ENCODE measurements at places on chromosomes 4 and X.

DNA sequence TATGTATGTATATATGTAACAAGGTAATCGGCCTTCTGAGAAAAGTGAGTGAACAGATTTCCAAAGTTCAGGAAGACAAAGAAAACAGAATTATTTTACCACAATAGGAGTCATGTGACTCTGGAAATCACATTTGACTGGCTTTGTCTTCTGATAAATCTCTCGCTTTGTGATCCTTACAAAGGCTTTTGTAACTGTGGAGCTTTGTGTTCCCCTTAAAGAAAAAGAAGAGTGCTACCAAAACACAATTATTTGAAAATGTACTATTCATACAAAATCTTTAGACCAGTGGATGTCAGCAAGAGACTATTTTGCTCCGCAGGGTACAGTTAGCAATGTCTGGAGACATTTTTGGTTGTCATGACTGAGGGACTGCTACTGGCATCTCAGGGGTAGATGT, 238.8 kb downstream of the LDB2 start:
- no peak for DNase-seq

GRCh38 chrX:135087867-135088266, 32.5 kb downstream of the ETDB start:
- DNase-seq: no peak

GRCh38 chr4:68724426-68724825, 54.0 kb upstream of the UGT2B15 start:
- no peak for DNase-seq

DNA sequence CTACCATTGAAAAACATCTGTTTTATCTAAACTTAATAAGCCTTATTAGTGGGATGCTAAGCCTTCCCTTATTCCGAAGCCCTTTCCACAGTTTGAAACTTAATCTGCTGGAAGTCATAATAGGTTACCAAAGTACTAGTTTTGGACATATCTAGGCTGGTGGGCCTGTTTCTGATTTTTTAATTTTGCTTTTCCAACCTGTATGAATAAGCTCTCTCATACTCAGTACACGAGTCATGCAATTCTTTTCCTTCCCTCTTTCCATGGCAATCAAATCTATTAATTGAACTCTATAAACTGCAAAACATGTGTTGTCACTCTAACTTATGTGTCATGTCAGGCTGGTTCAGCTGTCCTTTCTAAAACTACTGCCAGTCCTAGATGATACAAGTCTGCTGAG, 91.0 kb downstream of the AMMECR1 start:
- DNase-seq: no peak

DNA sequence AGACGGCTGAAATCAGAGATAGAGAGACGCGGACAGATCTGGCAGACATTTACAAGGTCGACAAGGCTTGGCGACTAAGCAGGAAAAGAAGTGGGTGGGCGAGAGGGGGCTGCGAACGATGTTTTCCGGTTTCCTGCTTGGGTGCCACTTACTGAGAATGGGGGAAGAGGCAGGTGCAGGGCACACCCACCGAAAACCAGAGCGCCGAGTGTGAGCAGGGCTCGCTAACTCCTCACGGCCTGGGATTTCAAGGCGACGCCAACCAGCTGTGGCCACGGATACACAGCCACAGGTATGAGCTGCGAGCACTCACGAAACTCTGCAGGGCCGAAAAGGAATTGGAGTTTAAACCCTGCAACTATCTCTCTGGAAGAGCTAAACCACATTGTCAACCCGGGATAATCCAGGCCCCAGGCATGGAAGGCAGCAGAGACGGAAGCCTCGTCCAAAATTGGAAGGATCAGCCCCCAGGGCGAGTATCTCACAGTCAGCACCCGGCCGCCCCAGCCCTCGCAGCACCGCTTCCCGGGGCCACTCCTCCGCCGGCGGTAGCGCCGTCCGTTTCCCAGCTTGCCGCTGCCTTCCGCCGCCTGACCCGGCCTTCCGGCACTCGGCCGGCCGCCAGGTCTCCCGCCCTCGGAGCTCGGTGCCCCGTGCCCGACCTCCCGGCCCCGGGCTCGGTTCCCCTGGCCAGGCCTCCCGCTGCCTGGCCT, 778 bp downstream of the CASP3 start:
- DNase-seq: no peak

GRCh38 chr4:26958925-26959653, 98.4 kb downstream of the STIM2 start:
- no peak for DNase-seq

- peak; percentile 21 for DNase-seq
Measured at GRCh38 chr4:124334119-124334518, 378.4 kb downstream of the ANKRD50 start.

DNA sequence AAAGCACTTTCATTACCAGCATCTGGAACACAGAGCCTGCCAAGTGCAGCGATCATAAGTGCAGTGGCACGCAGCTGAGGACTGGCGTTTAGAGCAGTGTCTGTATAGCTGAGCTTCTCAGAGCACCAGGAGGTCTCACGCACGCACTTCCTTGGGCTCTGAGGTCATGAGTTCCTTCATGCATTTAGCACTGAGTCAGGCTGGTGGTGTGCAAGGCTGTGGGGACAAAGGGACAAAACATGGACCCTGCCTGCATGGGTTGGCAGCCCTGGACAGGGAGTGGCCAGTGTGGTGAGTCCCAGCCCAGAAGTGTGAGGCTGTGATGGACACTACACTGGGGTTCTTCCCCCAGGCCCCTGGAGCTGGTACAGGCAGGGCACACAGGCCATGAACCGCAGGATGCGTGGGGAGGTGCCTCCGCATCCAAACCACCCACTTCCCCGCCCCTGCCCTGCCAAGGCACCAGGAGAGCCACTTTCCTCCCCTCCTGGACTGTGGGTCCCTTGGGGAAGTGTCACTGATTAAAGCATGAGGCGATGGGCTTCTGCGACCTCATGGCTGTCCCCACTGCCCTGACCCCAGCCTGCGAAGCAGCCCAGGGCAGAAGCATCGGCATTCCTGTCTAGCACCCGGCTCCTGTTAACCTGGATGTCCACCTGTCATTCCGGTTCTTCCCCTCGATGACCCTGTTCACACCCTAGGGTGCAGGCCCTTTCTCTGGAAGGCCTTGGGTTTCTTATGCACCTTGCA, 37.2 kb upstream of the GPR78 start:
- DNase-seq: no peak

DNA sequence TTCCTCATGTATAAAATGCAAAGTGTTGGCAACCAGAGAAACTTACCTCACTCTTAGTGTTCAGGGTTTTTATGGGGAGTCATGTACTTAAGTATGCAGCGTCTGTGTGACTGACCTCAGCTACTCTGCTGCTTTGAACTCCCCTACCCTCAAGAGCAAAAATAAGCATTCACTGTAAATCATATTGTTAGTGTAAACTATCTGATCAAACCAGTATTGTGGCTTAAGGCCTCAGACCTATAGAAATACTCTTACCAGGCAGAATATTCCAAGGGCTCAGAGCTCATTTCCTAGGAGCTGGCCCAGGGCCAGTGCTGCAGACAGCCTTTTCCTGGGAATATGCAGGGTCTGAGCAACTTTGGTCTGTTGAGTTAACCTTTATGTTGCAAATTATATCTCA, 453.1 kb downstream of the CCSER1 start:
- DNase-seq: no peak

DNA sequence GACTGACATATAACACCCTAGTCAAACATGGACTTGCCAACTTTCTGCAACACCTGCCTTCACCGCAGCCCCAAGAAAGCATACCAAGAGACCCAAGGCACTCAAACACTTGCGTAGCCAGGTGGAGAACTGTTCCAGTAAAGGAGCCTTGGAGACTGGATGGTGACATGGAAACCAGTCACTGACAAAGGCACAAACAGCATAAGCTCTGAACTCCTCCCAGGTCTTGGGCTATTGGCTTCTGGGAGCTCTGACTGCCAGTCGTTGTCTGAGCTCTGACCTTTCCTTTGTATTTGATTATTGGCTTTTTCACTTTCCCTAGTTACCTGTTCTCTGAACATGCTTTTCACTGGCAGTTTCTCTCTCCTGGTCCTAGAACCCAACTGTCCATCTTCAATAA, 38.3 kb downstream of the ARAP2 start:
- DNase-seq: no peak

- DNase-seq: peak; percentile 85
Measured at GRCh38 chr4:3135155-3136011, 60.9 kb downstream of the HTT start.

Measured in NCI-H2029 treated with DMSO at 0.1 percent for 48 hours (cell line).